ENCODE measurements at places on chromosomes 5 and 9.

DNA sequence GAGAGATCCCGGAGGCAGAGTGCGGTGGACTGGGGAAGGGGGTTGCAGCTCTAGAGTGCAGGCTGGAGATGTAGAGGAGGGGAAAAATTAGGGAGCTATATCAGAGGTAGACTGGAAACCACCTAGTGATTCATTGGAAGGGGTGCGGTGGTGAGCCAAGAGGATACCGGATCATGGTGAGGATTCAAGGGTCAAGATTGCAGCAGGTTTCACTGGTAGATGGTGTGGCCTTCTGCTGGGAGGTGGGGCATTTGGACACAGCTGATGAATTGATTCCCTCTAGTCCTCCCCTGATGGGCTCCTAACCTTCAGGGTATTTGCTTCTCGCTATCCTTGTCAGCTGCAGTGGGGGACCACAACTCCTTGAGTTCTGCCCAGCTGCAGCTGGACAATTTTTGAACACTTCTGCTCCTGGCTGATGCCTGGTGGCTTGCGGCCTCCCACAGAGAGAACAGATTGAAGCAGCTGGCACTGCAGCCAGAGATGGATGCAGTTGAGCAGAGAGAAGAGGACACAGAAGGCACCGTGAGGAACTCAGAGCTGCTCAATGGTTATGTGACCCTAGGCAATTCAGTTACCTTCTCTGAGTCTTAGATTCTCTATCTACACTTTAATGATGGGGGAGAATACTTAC, 134.4 kb upstream of the ABCA1 start:
- DNase-seq, result no peak

DNA sequence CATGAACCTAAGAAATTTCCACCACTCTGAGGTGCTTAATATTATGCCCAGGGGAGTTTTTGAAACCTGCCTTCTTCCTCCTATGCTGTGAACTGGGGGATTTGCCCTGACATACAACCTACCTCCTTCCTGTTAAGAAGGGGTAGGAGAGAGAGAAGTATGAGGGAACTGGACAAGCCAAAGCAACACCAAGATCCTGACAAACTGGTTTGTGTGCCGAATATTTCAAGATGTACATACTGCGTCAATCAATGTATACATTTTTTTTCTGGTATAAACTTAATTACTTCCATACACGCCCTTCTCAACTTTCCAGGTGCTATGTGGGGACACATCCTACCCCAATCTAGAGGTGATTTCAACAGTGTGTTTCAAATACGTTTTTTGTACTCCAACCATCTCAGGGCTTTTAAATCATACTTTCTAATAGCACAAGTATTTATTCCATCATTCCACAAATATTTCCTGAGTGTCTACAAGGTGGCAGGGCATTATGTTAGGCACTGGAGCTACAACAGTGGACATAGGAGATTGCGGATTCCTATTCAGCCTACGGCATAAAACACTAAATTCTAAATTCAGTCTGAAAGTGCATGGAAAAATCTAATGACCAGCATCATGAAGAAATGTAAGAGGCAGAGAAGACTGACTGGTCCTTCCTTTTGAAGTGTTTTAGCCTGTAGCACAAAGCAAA, 70.1 kb upstream of the IFNK start:
- no peak for DNase-seq

DNA sequence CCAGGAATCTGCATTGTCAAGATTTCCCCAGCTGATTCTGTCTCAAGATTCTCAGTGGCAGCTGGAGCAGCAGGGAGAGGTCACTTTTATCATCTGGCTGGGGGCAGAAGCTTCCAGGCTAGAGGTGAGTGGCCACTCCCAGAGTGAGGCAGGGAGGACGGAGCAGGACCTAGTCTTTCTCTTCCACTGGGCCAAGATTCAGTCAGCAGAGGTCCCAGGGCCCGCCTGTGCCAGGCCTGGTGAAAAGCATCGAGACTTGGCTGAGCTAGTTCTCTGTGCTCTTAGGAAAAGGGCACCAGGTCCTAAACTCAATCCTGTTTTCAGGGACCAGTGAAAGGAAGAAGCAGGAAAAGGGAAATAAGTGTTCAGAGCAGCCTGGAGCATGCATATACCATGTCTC, 46.6 kb downstream of the IRX1 start:
- DNase-seq, result no peak

GRCh38 chr9:17824191-17824590, 245.3 kb downstream of the SH3GL2 start:
- no peak for DNase-seq

DNA sequence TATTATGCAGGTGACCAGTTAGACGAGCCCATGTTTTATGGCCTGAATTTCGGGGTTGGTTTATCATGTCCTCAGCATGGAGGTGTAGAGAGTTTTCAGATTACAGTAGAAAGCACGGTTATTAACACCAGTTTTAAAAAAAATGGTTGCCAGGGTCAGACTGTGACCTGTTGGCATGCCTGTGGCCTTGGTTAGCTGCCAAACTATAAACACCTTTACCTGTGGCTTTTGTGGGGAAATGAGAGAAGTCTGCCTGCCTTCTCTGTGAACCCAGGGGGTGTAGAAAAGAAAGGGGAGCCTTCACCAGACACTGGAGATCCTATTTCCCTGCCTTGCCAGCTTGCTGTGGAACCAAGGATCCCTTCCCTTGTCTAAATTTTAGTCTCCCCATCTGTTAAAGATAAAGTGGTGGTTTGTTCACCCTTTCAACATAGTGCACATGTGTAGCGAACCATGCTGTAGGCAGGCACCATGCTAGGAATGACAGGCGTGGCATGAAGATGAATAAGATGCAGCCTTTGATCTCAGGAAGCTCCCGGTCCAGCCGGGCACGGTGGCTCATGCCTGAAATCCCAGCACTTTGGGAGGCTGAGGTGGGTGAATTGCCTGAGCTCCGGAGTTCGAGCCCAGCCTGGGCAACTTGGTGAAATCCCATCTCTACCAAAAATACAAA, 6.1 kb upstream of the PHF19 start:
- no peak for DNase-seq

DNA sequence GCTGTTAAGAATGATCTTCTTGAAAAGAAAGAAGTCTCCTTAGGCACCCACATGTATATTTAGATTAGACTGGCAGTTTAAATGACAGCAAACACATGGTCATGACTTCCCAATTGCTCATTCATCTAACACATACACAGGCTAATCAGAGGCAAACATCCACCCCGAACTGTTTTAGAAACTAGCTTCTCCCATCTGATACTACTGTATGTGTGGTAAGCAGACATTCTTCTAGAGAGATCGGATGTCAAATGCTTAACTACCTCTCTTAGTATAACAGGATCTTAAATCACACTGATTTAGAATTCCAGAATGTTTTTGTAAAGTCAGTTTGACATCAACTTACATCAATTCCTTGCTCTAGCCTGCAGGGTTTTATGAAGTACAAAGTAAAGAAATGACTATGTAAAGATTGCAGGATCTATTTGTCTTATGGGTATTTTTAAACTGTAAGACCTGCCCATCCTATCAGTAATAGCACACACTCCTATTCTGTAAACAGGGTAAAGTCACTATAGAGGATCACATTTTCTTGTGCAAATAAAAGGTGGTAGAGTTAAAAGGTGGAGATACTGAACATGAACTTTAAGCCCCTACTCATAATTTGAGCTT, 239.7 kb downstream of the MLLT3 start:
- DNase-seq, result no peak

GRCh38 chr5:43456556-43456955, 27.1 kb downstream of the TMEM267 start:
- DNase-seq, result no peak

GRCh38 chr9:124467410-124468060, 17.3 kb downstream of the ADGRD2 start:
- DNase-seq, result no peak
